ENCODE measurements at places on chromosomes 4 and X.

GRCh38 chr4:98663226-98664006 lies 5.0 kb upstream of the TSPAN5 start:
- no peak for DNase-seq

DNA sequence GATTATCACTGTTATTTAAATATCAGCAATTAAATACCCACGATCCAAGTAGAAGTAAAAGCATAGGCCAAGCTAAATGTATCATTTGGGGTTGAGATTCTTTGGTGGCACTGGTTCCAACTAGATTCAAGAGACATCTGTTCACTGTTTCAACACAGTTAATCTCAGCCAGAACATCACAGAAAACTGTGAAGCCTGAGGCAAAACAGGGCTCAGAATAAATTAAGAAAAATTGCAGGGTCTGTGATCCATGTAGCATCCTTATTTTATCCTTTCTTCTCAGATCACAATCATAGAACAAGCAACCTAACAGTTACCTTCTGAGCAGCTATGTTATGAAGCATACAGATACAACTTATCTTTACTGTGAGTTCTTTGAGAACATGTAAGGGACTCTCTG lies 23.7 kb downstream of the YTHDC1 start:
- DNase-seq = no peak

DNA sequence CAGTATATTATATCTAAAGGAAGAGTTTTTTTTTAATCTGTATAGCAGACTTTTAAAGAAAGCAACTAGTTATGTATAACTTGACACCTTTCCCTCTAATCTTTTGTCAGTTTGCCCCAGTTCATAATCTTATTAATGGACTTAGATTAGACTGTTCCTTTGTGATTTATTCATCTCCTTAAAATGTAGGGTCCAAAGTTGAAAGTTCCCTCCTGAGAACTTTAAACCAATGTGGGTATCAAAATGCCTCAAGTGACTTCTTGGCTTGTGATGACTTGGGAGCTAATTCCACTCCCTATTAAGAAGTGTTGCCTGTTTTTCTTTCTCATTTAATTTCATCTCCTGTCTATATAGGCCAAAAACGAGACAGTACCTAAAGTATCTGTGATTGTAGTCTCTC lies 6.3 kb upstream of the SDAD1 start:
- DNase-seq = no peak

GRCh38 chr4:27702730-27703431 lies 842.2 kb downstream of the STIM2 start:
- DNase-seq = peak; percentile 45

- peak; percentile 78 for DNase-seq
Observed at GRCh38 chrX:151870602-151871001, 42.1 kb upstream of the MAGEA4 start.
